NK-92 treated with Interleukin-12 subunit alpha and Interleukin-12 subunit beta, amount 100 ng/mL, for 24 hours (cell line): ENCODE measurements at places on chromosomes 7 and 10.
A peak's percentile ranks its signal among the peaks of the same experiment; 100 is the strongest.

GRCh38 chr7:106425017-106425719 is 140.4 kb upstream of the NAMPT start:
- DNase-seq = peak; percentile 76

- no peak for DNase-seq
Observed at GRCh38 chr10:121058082-121058481, 206.9 kb downstream of the WDR11 start.

DNA sequence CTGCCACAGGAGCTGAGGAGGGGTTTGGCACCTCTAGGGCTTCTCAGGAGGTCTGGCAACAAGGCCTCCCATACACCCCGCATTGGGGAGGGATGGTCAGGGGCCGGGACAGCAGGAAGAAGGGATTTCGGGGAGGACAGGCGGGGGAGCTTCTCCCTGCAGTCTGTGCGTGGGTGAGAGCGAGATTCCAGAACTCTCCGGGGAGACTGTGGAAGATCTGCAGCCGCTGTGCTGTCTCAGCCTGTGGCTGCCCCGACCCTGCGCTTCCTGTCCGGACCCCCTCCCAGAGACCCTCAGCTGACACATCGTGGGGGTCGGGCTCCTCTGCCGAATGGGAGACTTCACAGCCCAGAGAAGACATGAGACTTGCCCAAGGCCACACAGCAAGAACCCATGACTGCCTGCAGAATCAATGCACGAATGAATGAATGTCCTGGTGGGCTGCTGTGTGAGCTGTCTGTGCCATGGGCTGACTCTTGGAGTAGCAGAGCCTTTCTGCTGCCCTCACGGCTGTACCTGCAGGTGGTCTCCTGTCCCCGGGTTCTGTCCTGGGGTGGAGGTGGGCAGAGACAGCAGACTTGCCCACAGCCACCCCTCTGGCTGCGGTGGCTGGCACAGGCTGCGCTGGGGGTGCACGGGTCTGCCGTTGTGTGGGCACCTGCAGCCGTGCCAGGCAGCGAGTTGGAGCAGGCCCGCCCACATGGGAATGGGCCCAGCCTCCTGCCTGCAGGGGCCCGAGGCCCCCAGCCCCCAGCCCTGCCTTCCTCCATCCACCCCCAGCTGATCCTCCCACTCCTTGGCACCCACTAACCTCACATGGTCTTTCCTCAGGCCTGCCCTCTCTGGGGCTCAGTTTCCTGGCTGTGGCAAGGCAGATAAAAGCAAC is 16.3 kb upstream of the LFNG start:
- no peak for DNase-seq

GRCh38 chr10:70903262-70903921 is 15.0 kb upstream of the PCBD1 start:
- DNase-seq = no peak

DNA sequence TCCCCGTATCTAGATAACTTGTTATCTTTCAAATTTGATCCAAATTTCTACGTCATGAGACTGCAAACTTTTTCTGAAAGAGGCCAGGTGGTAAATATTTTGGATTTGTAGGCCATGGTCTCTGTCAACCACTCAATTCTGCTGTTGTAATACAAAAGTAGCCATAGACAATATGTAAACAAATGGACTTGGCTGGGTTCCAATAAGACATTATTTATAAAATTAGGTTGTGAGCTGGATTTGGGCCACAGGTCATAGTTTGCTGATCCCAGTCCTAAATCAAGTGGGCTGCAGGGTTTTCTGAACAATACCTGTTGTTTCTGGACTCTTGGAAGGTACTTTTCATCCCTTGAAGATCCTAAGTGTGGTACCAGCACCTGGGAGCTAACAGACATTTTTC is 1178.0 kb downstream of the SORCS1 start:
- no peak for DNase-seq

DNA sequence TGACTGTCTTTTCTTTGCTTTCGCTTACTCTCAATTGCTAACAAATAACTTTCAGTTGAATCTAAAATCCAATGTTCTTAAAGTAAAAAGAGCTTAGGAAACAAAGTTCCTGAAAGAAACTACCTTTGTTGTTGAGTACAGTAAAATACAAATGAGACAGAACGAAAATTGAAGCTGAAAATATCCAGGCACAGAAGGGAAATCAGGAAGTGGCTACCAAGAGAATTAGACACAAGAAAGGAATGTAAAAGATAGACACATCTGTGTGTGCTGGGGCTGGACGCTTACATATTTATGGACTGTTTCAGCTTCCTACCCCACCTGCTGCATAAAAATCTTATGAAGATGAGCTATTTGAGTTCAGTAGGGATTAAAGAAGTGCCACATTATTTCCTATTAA is 161.7 kb upstream of the PLXDC2 start:
- no peak for DNase-seq

- no peak for DNase-seq
Observed at GRCh38 chr10:74011770-74012169, 13.9 kb downstream of the VCL start.

DNA sequence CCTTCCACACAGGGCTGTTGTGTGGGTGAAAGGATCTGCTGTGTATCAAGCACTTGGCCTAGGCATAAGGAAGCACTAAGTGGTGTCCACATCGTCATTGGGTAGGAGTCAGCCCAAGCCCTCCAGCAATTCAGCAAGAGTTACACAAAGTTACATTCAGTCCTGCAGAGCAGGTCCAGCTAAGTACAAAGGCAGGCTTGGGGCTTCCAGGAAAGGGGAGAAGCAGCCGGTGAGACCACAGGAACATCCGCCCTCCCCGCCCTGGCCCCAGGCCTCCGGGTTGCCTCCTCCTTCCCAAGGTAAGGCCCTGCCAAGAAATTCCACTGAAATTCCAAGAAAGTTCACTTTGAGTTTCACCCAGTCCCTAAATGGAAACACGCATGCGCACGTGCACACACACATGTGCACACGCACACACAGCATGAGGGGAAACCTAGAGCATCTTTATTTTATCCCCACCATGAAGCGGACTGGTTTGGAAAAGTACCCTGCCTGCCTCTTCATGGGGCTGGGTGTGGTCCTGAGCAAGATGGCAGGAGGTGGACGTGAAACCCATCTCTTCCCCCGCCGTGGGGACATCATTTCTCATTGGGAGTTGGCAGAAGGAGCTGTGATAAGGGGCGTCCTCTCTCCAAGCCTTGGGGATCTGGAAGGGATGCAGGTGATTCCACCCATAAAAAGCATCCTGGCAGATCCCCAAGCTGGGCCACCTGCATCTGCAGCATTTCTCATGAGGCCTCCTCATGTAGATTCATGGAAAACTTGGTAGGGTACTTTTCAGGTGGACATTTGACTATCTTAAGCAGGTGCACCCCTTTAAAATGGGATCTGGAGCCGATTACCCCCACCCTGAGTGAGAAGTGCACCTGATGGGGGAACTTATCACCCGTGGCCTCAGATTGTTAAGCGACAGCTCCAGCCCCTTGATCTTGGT is 69.1 kb upstream of the NANOS1 start:
- DNase-seq = no peak

DNA sequence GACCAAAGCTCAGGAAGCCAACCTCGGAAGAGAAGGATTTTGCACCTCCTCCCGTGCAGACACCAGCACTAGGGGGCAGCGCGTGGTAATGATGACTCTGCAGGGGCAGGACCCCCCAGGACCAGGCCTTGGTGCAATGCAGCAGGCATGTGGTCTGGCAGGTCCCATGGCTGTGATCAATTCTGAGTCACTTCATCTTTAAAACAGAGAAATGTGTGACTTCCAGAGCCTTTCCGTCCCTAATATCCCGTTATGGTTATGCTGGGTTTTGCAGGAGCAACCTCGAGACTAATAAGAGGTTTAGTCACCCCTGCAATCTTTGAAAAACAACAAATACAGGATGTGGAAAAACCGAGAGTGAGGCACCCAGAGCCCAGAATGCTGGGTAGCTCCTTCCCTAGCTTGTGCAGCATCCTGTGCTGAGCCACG is 30.2 kb upstream of the GJD4 start:
- no peak for DNase-seq

GRCh38 chr10:119735451-119735850 is 9.6 kb downstream of the INPP5F start:
- DNase-seq = no peak

DNA sequence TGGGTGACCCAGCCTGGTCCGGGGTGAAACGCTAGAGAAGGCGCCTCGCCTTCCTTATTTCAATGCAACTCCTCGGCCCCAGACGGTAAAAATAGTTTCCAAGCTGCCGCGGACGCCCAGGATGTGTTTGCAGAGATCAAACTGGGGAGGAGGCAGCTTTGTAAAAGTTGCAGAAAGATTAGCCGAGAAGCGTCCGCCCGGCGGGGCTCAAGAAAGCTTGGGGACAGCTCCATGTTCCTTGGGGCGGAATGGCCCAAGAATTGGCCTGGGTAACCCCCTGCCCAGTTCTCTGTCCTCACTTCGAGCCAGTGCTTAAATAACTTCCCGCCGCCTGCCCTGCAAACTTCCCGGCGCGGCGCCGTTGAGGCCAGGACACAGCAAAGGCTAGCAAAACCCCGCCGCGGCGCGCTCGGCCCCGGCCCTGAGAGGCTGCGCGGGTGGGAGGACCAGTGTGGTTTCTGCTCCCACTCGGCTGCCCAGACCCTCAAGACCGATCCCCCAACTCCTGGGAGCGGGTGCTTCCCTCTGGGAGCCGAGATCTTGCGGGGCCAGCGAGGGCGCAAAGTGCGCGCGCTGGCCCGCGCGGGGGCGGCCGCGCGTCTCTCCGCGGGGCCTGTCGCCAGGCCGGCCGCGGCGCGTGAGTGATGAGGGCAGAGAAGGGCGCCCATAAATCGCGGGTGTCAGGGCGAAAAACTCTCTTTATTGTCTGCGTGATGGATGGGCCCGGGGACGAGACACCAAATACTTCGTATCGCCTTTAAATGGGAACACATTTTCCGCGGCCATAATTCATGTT is 6.3 kb upstream of the ZNF503 start:
- DNase-seq = no peak

DNA sequence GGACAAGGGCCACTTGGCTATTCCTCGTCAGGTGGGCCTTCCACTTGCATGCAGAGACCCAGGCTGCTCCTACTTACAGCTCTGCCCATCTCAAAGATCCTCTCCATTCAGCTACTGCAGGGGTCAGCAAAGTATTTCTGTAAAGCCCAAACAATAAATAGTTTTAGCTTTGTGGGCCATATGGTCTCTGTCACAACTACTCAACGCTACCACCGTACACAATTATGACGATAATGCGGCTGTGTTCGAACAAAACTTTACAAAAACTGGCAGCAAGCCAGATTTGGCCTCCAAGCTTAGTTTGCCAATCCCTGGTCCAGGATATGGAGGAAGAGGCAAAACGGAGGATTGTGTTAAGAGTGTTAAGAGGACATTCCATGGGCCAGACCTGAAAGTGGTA is 12.8 kb downstream of the RAB11FIP2 start:
- DNase-seq = no peak

DNA sequence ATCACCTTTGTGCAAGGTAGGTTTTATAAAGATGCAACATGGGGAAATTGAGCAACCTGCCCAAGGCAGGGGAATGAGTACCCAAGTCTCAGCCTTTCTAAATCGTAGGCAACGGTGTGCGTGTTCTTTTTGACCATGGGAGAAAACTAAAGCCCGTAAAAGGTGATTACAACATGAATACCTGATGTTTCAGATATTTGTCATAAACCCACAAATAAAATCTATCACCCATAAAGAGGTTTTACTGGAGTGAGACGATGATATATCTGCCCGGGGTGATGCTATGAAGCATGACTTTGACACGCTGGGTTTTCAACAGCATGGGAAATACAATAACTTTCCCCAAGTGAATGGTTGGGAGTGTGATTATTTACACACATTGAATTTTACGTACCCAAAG is 406.3 kb upstream of the KLF6 start:
- no peak for DNase-seq

- DNase-seq = no peak
Observed at GRCh38 chr10:77383861-77384553, 253.6 kb downstream of the KCNMA1 start.

- peak; percentile 28 for DNase-seq
Observed at GRCh38 chr7:149799397-149800168, 26.2 kb upstream of the ZNF467 start.
